ENCODE measurements at places on chromosomes 5 and 9. TPM values are rescaled to one million over a fixed set of nuclear protein-coding genes. Genes with fewer than 3 reads are reported as not detected.

MAST4 gene
- total RNA-seq: 39.6 TPM

DNA sequence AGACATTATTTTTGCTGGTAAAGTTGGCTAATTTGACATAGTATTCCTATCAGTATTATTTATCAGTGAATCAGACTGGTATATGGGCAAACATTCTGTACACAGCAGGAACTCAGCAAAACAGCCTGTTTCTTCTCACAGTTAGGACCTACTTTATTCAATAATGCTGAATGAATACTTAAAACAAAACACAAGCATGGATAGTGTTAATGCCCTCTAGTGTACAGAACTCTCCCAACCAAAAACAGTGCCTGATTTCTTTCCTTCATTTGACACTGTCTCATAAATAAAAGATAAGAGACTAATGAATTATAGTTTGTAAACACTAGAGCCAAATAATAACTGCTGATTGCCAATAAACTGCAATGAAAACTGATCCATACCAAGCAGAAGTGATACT lies 1113.3 kb downstream of the PTPRD start:
- no peak for DNase-seq

- no peak for DNase-seq
These were observed 6.1 kb downstream of the ANXA2R start for GRCh38 chr5:43033841-43034590.

GRCh38 chr5:178240766-178241165 lies 8.2 kb upstream of the PHYKPL start:
- DNase-seq: no peak

- no peak for DNase-seq
These were observed 400 bp downstream of the HCN1 start for GRCh38 chr5:45695804-45696156.

DNA sequence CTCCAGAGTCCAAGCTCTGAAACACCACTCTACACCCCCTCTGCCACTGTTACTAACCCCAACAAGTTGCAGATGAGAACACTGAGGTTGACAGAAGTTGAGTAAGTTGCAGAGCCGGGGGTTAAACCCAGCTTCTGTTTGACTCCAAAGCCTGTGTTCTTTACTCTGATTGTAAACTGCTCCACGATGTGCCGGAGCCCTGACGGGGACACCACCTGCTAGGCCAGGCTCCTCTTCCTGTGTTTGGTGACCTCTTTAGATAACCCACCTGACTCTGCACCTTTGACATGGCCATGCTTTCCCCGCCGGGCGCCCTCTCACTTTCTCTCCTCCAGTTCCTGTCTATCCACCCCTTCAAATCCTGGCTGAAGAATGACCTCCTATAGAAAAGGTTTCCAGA lies 96.7 kb downstream of the PAX5 start:
- DNase-seq: no peak

DNA sequence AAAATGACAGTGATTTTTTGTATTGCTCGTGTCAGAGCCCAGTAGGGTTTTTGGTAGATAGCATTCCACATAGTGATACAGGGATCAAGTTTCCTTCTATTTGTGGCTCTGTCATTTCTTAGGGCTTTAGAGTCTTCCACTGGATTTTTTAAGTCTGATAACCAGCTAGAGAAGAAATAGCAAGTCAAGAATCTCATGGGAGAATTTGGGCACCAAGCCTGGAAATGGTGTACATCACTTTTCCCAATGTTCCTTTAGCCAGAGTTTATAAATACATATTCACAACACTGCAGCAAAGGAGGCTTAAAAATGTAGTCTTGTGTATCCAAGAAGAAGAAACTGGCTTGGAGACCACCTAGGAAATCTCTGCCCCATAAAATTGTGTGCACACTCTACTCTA lies 647.1 kb upstream of the KLF4 start:
- DNase-seq: no peak

DNA sequence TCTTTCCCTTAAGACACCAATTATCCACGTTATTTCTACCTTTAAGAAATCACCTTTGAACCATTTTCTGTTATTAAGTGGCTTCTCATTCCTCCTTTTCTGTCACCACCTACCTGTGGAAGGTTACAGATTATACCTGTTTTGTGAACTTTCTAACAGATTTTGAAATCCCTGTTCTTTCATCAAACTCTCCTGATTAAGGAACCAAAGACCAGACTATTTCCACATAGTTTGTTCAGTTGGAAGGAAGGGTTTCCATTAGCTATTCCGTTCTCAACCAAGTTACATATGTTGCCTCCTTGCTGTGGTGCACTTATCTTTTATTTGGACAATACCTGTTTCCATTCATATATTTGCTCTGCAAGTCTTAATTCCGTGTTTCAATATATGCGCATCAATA lies 343.6 kb downstream of the ADGRV1 start:
- DNase-seq: no peak

DNA sequence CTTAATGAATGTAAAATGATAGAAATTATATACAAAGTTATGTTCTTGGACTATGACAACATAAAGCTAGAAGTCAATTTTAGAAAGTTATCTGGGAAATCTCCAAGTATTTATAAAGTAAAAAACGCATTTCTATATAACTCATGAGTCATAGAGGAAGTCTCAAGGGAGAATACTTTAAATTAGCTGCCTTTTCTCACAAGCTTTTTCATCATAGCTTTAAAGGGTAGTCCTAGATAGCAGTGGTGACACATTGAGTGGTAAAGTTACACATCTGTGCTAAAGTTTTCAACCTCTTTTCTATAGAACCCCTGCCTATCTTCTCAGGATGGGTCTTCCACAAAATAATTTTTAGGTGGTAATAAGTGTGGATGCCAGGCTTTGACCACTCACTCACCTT lies 598.3 kb upstream of the FAM174A start:
- no peak for DNase-seq

GRCh38 chr5:168137265-168137664 lies 154.2 kb upstream of the WWC1 start:
- no peak for DNase-seq

TSLP gene
- total RNA-seq: 0.59 TPM

SPATA31D4 gene
- total RNA-seq: not detected

GRCh38 chr5:74640954-74641734 lies 616 bp upstream of the ENC1 start:
- DNase-seq: peak; percentile 67

DBN1 gene
- 41.1 TPM for total RNA-seq

- DNase-seq: no peak
These were observed 8.4 kb downstream of the PCYOX1L start for GRCh38 chr5:149366169-149366729.

C9orf50 gene
- not detected for total RNA-seq

OCLN gene
- 22.6 TPM for total RNA-seq

BARHL1 gene
- total RNA-seq: not detected

DNA sequence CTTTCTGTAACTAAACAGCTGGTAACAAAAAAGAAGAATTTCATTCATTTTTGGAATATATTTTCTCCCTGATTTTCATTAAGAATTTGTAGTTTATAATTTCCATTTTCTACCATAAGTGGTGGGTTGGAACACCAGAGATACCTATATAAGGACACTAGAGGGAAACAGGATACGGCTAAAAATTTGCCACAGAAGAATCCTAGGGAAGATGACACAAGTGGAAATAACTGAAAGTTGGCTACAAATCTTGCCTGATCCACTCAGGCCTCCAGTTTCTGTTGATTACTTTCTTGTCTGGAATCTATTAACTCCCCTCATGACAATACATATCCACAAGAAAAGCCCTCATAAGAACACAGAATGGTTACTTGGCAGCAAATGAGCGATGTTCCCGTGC lies 46.8 kb downstream of the FREM1 start:
- peak; percentile 34 for DNase-seq

DNA sequence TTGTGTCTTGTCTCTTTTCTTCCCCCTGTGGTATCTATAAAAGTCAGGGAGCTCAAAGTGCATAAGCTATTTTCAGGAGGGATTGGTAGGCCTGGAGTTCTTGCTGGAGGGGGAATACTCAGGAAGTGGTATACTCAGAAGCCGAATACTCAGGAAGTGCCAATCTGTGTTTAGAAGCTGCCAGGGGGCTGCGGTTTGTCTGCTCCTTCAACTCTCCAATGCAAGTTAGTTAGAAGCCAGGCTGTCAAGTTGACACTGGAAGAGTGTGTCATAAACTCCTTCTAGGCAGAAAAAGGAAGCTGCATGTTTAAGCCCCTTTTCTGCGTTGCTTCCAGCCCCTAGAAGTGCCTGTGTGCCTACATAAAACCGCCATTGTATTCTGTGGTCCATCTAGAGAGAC lies 366.5 kb downstream of the TAF11L14 start:
- no peak for DNase-seq

- no peak for DNase-seq
These were observed 110.2 kb downstream of the PCSK1 start for GRCh38 chr5:96322865-96323264.

- DNase-seq: no peak
These were observed 232.3 kb upstream of the TRPM3 start for GRCh38 chr9:71353720-71354119.

- DNase-seq: no peak
These were observed 49.2 kb downstream of the IRX2 start for GRCh38 chr5:2702096-2702879.

PHF24 gene
- 0.49 TPM for total RNA-seq

BTNL3 gene
- not detected for total RNA-seq

TRAF1 gene
- total RNA-seq: 4.1 TPM

- no peak for DNase-seq
These were observed 179.1 kb upstream of the SLC24A2 start for GRCh38 chr9:19967888-19968459.
